Mesendoderm (in vitro differentiated cells): ENCODE measurements at places on chromosomes 12 and 14.
A peak's percentile ranks its signal among the peaks of the same experiment; 100 is the strongest.

DNA sequence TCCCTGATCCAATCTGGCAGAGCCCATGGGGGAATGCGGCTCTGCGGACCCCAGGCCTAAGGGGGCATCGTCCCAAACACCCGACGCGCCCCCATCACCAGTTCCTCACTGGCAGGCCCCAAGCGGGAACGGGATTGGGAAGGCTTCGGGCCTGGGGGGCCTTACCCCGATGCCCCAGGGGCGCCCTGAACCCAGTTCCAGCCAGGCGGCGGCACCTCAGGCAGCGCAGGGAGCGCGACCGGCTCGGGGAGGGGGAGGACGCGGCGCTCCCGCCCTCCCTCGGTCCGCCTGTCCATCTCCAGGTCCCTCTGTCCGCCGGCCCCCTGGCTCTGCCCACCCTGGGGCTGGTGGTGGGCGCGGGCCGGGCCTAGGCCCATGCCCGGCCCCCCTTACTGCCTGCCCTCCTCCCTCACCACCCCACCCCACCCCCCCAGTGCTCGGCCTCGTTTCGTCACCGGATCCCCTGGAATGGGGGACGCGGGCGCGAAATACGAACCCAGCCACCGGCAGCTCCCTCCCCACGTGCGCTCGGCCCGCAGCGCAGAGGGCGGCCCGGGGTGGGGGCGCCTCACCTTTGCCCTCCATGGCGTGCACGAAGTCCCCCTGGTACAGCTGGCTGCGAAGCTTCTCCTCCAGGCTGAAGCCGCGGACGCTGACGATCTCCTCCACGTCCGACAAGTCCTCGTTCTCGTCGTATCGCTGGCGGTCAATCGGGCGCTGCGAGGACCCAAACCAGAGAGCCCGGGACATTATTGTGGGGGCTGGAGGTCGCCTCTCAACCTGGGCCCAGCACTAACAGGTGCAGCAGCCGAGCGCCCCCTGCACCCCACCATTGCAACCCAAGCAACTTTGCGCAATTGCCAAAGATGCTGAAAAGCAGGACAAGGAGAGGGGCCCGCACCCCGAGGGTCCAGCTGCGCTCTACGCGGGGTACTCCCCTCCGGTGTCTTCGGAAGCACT, 2.3 kb downstream of the KDM2B start:
- peak; percentile 63 for DNase-seq

- no peak for DNase-seq
Measured at GRCh38 chr14:85421186-85421877, 108.6 kb upstream of the FLRT2 start.

DNA sequence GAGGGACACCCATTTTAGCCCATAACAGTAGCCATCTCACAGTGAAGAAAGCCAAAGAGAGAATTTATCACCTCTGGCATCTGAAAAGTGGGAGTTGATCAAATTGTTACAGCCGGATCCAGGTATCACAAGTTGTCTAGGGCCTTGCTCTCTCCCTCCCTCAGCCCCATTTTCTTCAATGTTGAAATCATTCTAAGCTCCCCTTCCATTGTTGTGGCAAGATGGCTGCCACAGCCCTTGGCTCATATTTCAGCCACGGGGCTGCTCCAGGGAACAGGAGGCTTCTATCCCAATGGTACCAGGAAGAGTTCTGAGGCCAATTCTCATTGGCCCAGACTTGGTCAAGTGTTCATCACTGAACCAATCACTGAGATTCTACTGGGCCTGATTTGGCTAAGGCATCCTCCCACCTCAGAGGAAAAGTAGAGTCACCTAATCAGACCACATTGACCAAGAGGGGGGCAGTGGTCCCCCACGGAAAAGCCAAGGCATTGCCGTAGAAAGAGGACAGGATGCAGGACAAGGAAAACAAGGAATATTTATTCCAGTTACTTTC, 106.2 kb downstream of the GPATCH2L start:
- peak; percentile 38 for DNase-seq

GRCh38 chr12:49974677-49975317, 2.0 kb downstream of the AQP6 start:
- DNase-seq = no peak

DNA sequence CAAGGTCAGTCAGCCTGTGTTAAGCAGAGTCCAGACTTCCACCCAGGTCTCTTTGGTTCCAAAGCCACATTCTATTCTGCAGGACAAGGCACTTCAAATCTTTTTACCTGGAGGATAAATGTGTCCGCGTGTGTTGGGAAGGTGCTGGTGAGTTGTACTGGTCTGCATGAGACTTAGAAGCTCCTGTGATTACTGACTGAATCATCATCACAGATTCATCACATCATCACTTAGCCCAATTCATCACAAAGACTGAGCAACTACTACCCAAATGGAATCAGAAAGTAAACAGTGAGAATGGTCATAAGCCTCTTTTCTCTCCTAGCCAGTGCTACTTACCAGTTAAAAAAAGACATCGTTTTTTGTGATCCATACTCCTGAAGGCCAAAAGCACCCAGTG, 5.3 kb downstream of the SLC15A5 start:
- DNase-seq = no peak

- peak; percentile 66 for DNase-seq
Measured at GRCh38 chr12:47361389-47362021, 281.7 kb upstream of the AMIGO2 start.
